ENCODE measurements at places on chromosomes 5 and 9. TPM values are rescaled to one million over a fixed set of nuclear protein-coding genes. Genes with fewer than 3 reads are reported as not detected.

Gene QRFP
- 0.16 TPM for total RNA-seq

Gene SURF1
- 46.1 TPM for total RNA-seq

Gene SHOC1
- total RNA-seq = 0.29 TPM

Gene RNF208
- total RNA-seq = 4.9 TPM

Gene ANKRD31
- 0.16 TPM for total RNA-seq

Gene TRIM36
- 6.9 TPM for total RNA-seq

Gene C5orf58
- total RNA-seq = not detected

Gene SLC6A18
- total RNA-seq = not detected

Gene DUSP1
- total RNA-seq = 203 TPM

Gene PPP3R2
- total RNA-seq = not detected

Gene PWWP2A
- total RNA-seq = 25.2 TPM

Gene RMRP
- total RNA-seq = 27,227 TPM

Gene LCN9
- total RNA-seq = not detected

Gene CRB2
- total RNA-seq = 0.08 TPM

Gene PCDHAC2
- 9.9 TPM for total RNA-seq

Gene ANKRD18B
- 0.58 TPM for total RNA-seq

Gene IL9
- not detected for total RNA-seq

Gene PPIP5K2
- total RNA-seq = 71.0 TPM

Gene FCN1
- 72.1 TPM for total RNA-seq

Gene LCN15
- not detected for total RNA-seq

Gene SLC6A3
- 0.10 TPM for total RNA-seq

Gene C9orf153
- total RNA-seq = 0.41 TPM
